ENCODE measurements at places on chromosomes 12 and 14.

GRCh38 chr12:124952295-124952694, 36.6 kb downstream of the DHX37 start:
- no peak for DNase-seq

- DNase-seq = no peak
Measured at GRCh38 chr14:85319101-85319500, 210.8 kb upstream of the FLRT2 start.

GRCh38 chr14:65180725-65181025, 78.4 kb upstream of the MAX start:
- DNase-seq = no peak

- DNase-seq = no peak
Measured at GRCh38 chr12:130459916-130460315, 122.2 kb downstream of the PIWIL1 start.

- DNase-seq = no peak
Measured at GRCh38 chr14:100586153-100586402, 1.1 kb downstream of the BEGAIN start.

DNA sequence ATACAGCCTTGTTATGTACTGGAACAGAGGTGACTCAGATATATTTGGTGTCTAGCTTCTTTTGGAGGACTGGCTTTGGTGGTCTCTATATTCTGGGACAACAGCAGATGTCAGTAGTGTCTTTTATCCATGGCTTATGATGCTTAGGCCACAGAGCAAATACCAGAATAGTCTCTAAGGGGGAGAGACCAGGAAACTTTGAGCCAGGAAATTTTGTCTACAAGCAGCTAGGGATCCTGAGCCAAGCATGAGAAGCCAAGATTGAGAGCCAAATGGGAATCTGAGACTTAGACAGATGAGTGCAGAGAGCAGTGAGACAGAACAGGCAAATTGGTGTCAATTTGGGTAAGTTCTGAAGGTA, 28.4 kb upstream of the PTPRR start:
- no peak for DNase-seq

DNA sequence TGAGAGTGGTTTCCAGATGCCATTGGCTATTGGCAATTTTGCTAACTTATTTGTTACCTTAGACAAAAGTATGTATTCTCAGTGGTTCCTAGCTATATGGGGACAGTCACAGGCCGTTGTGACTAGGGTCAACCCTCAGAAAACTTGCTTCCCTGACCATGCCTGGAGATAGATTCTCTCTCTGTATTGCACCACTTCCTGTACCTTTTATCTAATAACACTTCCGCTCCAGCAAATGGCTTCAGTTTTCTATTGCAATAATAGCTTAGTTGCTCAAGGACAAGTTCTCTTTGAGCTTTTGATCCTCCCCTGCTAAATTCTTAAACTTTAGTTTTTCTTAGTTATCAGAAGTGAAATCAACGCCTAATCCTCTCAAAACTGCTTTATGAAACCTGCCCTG, 338.0 kb downstream of the RMST start:
- no peak for DNase-seq

DNA sequence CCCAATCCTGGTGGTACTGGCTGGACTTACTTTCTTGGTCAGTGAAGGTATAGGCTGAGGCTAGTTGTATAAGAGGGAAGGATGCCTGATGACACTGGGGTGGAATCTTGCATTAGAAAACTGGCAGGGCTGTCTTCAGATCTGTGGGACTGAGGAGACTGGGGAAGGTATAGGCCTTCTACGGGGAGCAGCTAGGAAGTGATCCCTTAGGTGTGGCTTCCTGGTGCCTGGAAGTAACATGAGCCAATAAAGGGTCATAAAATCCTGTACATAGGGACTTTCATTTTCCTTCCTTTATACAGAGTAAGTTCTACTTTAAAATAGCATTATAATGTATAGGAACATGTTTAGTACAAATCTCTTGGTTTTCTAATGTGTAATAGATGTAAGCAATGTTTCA, 716.8 kb downstream of the LRFN5 start:
- no peak for DNase-seq

DNA sequence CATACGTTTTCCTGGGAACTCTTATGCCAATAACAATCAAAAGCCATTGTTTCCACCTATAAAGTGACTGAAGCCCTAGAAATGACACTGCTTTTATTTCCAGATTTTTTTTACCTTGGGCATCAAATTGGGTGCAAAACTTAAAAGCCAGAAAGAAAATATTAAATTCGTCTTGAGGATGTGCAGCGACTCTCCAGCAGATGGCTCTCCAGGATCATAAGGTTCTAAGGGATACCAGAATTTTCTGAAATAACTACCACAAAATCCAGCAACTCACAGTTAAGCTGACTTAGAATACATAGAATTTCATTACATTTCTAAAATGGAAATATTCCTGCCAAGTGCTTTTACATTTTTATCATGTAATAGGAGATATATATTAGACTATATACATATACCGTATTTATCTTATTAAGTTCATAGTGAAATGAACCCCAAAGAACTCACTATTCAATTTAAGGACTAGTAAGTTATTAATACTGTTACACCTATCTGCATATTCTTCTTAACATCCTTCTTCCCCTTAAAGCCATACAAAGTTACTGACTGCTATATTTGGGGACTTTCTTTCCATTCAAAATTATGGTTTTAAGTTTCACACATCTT, 44.0 kb downstream of the ARMH4 start:
- DNase-seq = peak; percentile 44

- no peak for DNase-seq
Measured at GRCh38 chr14:33793398-33794110, 157.3 kb downstream of the EGLN3 start.

DNA sequence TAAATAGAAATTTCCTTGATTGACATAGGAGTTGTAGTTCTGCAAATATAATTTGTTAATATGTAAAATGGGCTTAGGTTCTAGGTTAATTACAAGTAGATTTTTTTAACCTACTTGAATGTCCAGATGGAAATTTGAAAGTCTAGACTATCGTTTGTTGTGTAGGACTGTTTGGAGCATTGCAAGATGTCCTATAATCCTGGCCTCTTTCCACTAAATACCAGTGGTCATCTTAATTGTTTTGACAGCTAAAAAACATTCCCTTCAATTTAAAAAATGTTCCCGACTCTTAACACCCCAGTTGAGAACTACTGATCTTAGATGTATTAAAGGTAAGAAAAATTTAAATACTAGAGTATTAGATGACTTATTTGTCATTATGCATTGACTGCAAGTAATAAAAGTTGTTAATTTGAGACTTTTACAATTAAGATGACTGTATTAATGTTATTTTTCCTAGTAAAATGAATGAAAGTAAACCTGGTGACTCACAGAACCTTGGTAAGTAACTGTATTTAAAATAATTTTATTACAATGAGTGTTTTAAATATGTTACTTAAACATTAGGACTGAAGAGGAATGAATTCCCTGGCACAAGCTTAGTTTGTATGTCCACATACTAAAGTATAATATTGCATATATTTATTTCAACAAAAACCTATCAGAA, 21.8 kb downstream of the G2E3 start:
- no peak for DNase-seq

DNA sequence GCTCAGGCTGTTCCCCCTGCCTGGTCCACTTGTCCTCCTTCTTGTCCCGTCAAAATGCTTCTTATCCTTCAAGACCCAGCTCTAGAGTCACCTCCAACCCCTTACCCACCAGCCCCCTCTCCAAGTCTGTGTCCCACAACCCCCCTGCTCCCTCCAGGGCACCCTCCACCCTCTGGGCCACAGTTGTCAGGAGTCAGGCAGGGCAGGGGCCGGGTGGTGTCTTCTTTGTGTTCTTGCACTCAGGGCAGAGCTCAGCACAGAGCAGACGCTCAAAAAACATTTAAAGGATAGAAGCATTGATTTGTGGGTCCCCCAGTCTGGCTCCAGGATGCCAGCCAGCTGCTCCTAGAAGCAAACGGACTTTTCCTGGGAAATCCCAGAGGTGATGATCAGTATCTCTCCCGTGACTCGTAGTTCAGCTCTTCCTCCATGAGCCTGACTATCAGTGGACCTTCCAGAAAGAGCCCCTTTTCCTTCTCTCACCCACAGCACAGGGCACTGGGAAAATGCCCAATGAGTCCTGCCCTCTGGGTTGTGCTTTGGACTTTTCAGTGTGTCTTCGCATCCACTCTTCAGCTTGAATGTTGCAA, 17.2 kb upstream of the BDKRB1 start:
- no peak for DNase-seq

DNA sequence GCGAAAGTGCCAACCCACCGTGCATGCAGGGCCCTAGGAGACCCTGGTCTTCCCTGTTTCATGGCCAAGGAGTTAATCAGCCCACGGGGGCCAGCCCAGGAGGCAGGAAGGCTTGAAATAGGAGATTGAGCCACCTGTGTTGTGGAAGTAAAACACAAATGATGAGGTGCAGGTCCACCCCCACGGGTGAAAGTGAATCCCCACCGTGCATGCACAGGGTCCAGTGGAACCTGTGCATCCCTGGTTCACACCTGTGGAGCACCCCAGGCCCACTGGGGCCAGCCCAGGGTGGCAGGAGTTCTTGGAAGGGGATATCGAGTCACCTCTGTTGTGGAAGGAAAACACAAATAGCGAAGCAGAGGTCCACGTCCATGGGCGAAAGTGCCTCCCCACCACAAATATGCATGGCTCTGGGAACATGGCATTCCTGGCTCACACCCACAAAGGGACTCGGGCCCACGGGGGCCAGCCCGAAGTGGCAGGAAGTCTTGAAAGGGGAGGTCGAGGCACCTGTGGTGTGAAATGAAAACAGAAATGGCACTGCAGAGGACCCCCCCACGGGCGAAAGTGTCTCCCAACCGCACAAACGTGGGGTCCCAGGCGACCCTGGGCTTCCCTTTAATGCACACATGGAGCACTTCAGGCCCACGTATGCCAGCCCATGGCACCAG, 381.5 kb downstream of the ALG10 start:
- DNase-seq = peak; percentile 0

GRCh38 chr12:62919838-62920237, 15.1 kb downstream of the PPM1H start:
- DNase-seq = no peak

- DNase-seq = no peak
Measured at GRCh38 chr12:91387461-91388134, 205.0 kb upstream of the DCN start.

DNA sequence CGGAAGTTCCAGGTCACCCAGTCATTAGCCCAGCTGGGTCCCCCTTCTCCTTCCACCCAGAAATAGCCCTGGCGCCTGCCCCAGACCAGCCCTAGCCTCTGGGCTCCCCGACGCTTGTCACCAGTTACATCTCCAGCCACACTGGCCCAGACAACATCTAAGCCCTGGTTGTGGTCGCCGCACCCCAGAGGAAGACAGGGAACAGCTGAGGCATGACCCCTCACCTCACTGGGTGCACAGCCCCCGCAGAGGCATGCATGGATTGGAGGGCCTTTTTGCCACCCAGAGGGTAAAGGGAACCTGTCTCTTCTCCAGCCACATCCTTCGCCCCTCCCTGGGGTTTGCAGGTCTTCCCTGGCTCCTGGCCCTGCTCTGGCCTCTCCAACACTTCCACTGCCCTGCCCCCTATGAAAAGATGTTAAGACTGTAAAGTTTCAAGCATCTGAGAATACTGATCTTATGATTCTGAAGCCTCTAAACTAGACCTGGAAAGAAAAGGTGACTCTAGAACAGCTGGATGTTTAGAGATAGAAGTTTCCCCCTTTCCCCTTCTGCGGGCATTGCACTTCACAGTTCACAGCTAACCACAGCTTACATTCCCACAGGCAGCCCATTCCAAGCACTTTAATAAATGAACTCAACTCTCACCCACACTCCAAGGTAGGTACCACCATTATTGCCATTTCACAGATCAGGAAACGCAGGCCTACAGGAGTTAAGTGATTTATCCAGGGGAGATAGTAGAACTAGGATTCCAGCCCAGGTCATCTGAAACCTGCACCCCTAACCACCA, 14.7 kb downstream of the TMEM119 start:
- DNase-seq = no peak

- no peak for DNase-seq
Measured at GRCh38 chr14:89231426-89232113, 185.5 kb downstream of the FOXN3 start.

- DNase-seq = no peak
Measured at GRCh38 chr14:94617988-94618822, 6.0 kb downstream of the SERPINA3 start.

All from HEK293T (cell line).